ENCODE measurements at places on chromosomes 2 and 18.

- DNase-seq, result no peak
These were observed 45.3 kb downstream of the FRZB start for GRCh38 chr2:182821182-182821581.

- DNase-seq, result no peak
These were observed 590.3 kb upstream of the CNTNAP5 start for GRCh38 chr2:123434546-123435395.

- no peak for DNase-seq
These were observed 970.1 kb downstream of the DPP10 start for GRCh38 chr2:115412501-115412900.

DNA sequence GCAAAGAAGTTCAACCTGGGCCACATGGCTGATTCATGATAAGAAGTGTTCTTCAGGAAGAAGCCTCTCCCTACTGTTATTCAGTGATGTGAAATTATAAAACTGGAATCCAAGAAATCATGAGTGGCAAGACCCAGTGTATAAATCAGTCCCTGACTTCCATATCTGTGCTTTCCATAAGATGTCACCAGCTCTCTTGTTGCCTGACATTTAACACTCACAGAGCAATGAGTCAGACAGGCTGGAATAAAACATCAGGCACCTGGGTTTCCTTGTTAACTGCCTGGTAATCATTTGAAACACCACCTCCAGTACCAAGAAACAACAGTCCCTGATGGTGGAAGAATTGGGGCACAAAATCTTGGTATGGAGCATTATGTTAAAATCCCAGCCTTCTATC lies 76.1 kb downstream of the SCG2 start:
- no peak for DNase-seq

DNA sequence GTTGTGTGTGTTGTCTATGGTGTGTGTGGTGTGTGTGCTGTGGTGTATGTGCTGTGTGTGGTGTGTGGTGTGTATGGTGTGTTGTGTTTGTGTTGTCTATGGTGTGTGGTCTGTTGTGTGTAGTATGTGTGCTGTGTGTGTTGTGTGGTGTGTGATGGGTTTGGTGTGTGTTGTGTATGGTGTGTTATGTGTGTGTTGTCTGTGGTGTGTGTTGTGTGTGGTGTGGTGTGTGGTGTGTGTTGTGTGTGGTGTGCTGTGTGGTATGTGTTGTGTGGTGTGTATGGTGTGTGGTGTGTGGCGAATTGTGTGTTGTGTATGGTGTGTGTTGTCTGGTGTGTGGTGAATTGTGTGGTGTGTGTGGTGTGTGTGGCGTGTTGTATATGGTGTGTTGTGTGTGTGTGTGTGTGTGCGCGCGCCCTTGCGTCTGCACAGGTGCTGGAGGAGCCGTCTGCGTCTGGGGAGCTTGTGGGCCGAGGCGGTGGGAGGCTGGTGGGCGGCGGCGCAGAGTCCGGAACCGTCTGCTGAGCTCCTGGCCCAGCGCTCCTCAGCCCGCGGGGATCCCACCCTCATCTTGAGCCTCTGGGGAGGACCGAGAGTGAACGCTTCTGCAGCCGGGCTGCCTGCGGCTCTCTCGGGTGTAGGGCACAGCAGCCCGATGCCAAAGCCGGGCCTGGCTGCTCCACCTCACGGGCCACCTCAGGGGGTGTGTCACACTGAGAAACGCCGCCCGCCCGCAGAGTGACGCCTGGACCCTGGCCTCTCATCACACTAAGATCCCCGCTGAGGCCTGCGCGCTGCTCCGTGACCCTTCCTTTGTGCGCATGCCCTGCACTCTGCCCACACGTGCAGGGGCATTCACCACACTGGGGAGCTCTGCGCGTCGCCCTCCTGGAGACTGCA lies 8.8 kb upstream of the ADI1 start:
- no peak for DNase-seq

DNA sequence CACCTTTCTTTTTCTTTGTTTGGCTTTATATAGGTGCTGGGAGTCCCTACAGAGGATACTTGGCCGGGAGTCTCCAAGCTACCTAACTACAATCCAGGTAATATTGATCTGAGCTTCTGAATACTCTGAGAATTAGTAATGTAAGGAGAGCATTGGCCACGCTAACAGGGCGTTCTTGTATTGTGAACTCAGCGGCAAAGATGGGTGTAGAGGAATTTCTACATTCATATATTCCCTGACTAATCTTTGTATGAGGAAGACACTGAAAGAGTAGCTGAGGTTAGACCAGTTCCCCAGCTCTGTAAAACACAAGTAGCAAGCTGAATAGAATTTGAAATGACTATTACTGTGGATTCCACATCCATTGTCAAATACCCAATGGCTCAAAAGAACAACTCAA lies 48.5 kb downstream of the CDK15 start:
- no peak for DNase-seq

GRCh38 chr2:238950551-238950950 lies 102.7 kb downstream of the TWIST2 start:
- DNase-seq, result no peak

GRCh38 chr2:220521551-220521950 lies 894.1 kb downstream of the SLC4A3 start:
- no peak for DNase-seq

- no peak for DNase-seq
These were observed 140.2 kb downstream of the BCL11A start for GRCh38 chr2:60413069-60413813.

Data from CD8-positive, alpha-beta T cell (primary cell).